ENCODE measurements at places on chromosomes 2 and 18. TPM values are rescaled to one million over a fixed set of nuclear protein-coding genes. Genes with fewer than 3 reads are reported as not detected.

RAB3GAP1 gene
- 22.8 TPM for total RNA-seq

CFAP221 gene
- total RNA-seq = not detected

- H3K4me3 ChIP-seq = no peak overlapping the region
- no peaks in the 10 kb centered on the region for H3K27me3 ChIP-seq
- peaks cover 21% of the 10 kb centered on the region for H3K36me3 ChIP-seq
- peaks cover 16% of the 10 kb centered on the region for H3K4me1 ChIP-seq
- DNase-seq = no peak
- no peak overlapping the region for H3K27ac ChIP-seq
These were observed 27.4 kb downstream of the EIF4E2 start for GRCh38 chr2:232577841-232578240.

- no peak for DNase-seq
- no peaks in the 10 kb centered on the region for H3K27me3 ChIP-seq
These were observed 10.7 kb downstream of the KCNF1 start for GRCh38 chr2:10922307-10923007.

DNA sequence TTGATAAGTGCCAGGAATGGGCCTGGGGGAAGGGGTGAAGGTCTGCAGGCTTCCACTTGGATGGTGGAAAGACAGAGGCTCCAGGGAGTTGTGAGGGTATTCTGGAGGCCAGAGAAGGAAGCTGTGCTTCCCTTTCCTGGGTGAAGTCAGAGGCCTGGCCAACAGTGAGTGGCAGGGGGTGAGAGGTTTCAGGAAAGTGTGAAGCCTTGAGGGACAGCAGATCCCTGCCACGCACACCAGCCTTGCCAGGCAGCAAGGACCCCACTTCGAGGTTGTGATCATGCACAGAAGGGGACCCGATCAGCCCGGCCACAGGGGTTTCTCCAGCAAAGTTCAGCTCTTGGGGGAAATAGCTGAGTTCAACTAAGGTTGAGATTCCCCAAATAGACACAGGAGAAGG, 66.5 kb downstream of the SMAD7 start:
- no peaks in the 10 kb centered on the region for H3K36me3 ChIP-seq

DNA sequence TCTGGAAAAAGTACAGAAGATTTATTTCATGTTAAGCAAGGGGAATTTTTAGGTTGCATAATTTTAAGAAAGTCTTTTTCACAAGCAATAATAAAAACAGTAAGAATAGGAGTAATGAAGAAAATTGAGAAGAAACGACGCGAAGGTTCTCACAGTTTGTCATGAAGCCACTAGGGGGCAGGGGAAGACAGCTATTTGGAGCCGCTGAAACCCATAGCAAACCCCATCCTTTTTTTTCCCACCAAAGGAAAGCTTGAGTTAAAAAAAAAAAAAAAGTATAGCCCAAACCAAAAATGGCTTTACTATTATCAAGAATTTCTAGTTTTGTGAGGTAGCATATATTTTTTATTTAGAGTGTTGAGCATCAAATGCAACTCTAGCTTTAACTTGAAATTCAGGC, 300.9 kb downstream of the PHLPP1 start:
- H3K4me1 ChIP-seq = no peaks in the 10 kb centered on the region
- DNase-seq = peak; percentile 64
- peaks cover 41% of the 10 kb centered on the region for H3K27me3 ChIP-seq

Measured in activated CD4-positive, alpha-beta T cell treated with anti-CD3 and anti-CD28 coated beads, Interleukin-2, amount 10 ng/mL, durations not matched to agents 7 days and 5 days (primary cell).